ENCODE measurements at places on chromosomes 2 and 18.

DNA sequence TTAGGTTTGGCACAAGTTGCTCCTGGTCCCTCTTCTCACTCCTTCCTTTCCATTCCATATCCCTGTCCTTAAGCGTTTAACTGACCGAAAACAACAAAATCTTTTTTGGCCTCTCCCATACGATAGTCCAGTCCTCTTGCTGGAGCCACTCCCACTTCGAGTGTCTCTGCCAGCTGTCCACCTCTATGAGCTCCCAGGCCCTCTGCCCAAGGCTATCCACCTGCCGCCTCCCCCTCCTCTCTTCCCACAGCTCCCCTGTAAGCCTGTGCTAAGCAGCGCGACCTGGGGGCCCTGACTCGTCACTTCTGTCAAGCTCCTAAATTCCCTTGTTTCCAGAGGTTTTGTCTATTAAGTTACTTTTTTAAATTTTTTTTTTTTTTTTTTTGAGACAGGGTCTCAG is 47.0 kb upstream of the FOSL2 start:
- no peak for DNase-seq

GRCh38 chr18:22032392-22032961 is 136.9 kb upstream of the GATA6 start:
- DNase-seq, result peak; percentile 81

DNA sequence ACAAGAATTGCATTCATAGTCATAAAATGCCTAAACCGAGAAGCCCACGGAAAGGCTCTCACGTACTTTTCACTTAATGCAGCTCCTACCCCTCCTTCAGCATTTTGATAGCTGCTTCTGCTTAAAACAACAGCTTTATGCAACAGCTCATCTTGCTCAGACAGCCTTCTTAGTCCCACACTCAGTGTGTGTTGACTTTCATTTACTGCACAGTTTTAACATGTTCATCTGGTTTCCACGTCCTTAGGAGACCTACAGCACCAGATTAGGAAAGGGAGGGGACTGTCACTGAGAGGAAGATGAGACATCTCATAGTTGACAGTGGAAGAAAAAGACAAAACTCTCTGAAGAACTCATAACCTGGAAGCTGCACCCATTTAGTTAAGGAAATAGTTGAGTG is 435.4 kb downstream of the SETBP1 start:
- DNase-seq, result no peak

DNA sequence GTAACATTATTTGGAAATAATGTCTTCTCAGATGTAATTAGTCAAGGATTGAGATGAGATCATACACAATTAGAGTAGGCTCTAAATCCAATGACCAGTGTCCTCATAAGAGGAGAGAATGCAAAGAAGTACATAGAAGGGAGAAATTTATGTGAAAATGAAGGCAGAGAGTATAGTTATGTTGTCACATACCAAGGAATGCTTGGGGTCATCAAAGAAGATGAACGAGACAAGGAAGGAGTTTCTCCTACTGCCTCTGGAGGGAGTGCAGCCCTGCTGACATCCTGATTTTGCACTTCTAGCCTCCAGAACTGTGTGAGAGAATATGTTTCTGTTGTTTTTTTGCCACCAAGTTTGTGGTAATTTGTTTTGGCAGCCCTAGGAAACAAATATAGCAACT is 100.1 kb downstream of the GALNT13 start:
- DNase-seq, result no peak

DNA sequence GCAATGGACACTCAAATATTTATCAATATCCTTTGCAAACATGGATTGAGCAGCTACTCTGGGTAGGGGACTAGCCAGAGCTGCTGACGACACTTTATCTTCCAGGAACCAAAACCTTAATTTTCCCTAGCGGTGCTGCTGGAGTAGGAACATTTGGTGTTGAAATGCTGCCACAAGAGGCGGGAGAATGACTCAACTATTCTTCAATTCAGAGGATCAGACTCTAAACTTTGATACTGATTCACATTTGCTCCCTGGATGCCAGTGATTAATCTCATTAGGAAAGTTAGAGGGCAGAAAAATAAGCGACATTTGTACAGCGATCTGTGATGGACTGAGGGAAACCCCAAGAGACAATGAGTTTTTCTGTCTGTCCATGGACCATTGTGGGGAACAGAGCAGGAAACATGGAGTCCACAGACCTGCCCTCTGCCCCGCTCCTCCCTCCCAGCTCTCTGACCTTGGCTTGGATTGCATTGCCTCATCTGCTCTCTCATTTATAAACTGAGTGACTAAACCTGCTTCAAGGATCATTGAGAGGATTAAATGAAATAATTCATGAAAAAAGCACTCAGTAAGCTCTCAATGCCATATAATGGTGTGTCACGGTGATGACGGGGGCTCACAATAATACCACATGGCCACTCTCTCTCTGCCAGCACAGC is 12.6 kb upstream of the EPB41L3 start:
- DNase-seq, result peak; percentile 71

DNA sequence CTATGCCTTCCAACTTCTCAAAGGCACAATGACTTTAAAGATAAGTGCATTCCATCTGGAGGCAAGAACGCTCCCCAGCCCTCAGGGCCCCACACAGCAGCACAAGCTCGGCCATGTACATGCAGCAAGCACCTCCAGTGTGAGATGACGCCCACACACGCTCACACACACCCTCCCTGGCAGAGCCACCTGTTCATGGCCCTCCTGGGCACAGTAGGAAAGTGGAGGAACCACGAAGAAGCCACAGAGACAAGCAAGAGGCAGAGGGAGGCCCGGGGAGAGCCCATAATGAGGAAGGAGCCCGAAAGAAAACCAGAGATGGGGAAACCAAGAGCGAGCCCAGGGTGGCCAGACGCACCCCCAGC is 21.7 kb downstream of the BIN1 start:
- peak; percentile 72 for DNase-seq

DNA sequence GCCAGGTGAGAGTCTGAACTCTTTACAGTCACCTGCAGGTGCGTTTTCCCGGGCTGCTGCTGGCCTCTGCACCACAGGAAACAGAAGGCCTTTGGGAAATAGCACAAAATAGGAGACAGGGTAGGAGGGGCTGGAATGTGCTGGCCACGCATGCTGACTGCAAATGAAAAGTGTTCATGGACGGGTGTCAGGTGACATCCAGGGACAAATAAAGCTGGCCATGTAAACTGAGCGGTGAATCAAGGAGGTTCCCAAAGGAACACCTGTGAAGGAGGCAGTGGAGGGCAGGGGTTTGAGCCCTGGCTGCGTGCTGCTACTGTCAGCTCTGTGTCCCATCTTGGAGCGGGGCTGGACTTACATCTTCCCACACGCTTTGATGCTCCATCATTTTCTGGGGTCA is 42.4 kb upstream of the GBX2 start:
- no peak for DNase-seq

DNA sequence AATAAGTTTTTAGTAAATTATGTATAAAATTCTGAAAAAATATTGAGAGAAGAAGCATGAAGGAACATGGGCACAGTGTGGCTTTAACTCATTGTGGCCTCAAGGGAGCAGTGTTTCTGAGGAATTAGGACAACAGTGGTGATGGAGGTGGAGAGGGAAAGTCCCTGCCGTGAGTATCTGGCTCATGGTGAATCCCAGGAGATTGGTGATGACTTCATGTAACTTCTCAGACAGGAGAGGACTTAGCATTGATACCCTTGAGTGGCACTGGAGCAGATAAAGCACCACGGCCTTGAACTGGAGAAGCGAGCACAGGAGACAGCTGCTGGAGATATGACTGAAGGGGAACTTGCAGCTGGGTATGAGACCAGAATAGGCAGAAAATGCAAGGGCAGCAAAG is 35.0 kb upstream of the LRP1B start:
- DNase-seq, result peak; percentile 75

DNA sequence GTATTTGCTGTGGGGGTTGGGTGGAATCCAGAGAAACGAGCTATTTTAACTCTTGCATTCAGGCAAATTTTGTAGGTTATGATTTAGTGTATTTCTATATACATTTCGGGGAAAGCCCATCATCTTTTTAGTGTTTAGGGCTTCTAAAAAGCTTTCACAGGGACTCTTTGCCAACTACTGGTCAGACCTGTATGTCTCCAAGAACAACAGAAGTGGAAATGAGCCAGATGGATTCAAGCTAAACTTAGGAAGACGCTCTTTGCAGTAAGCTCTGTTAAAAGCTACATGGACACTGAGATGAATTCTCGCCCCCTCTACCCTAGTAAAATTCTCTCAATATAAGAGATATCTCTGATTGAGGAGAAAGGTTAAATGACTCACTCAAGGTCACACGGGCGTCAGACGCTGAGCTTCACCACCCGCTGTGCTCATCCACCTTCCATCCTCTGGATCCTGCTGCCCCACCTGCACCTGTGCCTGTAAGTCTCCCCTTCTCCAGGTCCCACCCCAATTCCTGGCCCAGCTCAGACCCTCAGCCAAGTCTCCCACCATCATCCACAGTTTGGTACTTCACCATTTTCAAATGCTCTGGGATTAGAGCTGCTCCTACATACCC is 85.6 kb downstream of the MARCHF4 start:
- peak; percentile 24 for DNase-seq

DNA sequence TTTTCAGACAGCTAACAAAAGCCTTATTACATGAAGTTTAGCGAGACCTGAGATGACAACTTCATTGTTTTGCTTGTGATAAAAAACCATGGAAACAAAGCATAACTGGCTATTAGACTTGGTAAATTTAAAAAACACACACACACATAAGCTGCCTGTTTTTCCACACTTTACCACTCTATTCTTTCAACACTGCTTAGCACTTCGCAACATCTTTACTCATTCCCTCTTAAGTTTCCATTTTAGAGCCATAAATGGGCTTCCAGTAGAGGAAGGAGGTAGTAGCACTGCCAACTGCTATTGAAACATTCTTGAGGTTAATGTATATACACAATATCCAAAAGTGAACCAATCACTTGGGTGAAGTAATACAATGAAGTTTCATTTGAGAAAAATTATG is 54.1 kb downstream of the BAZ2B start:
- DNase-seq, result peak; percentile 63

- DNase-seq, result no peak
Measured at GRCh38 chr2:18546567-18546966, 13.9 kb downstream of the RDH14 start.

DNA sequence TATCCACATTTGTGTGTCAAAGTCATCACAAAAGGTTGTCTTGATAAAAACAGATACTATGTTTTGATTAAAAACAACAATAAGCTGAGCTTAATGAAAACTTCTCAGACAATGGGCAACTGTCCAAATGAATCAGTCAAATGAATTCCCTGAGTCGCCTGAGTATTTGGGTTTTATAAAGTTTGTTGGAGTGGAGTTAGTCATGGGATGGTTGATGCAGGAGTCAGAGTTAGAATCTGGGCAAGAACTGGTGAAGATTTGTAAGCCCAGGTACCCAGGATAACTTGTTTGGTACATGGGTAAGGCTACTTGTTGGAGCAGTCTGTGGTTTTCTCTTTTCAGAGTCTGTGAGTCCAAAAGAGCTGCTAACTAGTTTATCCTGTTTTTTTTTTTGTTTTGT is 34.4 kb upstream of the RAPGEF4 start:
- peak; percentile 89 for DNase-seq

DNA sequence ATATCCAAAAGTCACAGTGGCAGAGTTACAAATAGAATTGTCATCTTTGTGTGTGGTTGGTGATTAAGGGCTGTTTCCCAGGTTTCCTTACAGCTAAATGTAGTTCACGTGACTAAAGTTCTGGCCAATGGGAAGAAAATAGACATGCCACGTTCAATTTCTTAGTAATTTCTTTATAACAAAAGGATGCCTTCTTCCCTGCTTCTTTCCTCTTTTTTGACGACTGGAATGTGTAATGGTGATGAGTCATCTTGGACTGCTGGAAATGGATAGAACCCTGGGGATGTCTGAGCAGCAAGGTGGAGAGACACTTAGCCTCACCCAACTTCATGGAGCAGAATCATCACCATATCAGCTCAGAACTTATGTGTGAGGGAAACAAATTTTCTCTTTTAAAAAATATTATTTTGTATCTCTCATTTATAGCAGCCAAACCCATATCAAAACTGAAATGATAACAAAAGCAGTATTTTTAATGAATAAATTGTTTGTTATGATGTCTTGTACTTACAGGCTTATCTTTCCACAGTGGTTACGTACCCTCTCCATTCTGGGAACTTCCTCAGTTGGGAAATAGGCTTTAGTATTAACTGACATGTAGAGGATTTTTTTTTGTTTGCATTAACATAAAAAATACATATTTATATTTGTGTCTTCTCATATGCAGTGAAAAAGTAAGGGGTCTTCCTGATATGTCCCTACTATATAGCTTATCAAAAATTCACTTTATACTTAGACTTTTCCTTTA is 91.1 kb upstream of the CDH2 start:
- DNase-seq, result peak; percentile 58

DNA sequence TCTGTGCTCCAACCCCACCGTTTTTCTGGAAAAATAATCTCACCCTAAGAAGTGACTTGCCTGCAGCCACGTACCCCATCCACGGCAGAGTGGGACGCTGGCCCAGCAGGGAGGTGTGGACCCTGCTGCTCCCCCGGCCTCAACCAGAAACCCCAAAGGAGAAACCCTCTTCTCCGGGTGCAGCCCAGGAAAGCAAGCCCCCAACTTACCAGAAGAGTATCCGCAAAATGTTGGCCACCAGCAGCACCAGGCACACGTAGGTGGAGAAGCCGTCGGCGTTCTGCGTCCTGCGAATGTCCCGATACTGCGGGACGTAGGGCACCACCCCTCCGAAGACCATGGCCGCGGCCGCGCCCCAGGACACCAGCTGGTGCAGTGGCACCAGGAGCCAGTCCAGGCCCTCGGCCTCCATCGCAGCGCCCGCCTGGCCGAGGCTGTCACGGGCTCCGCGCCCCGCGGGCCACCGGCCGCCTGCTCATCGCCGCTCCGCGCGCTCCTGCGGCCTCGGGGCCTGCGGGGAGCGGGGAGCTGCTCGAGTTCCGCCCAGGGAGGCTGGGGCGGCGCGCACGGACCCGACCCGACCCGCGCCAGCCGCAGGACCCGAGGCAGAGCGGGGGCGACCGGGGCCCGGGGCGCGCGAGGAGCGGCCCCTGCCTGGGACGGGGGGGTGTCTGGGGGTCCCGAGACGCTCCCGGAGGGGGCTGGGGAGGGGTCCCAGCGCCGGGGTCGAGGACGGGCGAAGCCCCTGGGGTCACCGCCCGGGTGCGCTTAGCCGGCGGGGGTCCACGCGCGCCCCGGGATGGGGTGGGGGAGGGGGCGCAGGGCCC is 725 bp downstream of the SLC66A2 start:
- DNase-seq, result peak; percentile 25

DNA sequence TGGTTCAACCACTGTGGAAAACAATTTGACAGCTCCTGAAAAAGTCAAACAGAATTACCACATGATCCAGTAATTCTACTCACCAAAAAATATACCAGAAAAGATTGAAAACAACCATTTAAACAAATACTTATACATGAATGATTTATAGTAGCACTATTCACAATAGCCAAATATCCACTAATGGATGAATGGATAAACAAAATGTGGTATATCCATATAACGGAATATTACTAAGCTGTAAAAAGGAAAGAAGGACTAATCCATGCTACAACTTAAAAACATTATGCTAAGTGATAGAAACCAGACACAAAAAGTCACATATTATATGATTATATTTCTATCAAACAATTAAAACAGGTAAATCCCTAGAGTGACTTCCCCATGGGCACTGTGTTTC is 131.5 kb downstream of the SPOPL start:
- DNase-seq, result no peak

Data from cardiac fibroblast (primary cell).